ENCODE measurements at places on chromosomes 1 and 21.
A peak's percentile ranks its signal among the peaks of the same experiment; 100 is the strongest.

DNA sequence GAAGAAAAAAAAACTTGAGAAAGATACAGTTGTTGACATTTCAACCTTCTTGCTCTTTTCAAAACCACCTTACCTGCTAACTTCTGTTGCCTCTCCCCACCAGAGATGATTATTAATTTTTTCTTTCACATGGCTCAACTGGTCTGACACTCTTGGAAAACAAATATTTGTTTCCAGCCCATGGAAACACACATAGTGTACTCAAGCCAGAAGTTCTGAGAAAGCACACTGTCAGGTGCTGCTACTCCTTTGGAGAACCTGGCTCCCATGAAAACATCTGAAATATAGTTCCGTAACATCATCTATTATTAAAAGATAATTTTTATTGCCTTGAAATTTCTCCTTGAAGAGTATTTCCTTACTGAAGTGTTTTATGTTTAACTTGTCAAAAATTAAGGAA is 145.0 kb upstream of the C1orf105 start:
- no peak for DNase-seq

DNA sequence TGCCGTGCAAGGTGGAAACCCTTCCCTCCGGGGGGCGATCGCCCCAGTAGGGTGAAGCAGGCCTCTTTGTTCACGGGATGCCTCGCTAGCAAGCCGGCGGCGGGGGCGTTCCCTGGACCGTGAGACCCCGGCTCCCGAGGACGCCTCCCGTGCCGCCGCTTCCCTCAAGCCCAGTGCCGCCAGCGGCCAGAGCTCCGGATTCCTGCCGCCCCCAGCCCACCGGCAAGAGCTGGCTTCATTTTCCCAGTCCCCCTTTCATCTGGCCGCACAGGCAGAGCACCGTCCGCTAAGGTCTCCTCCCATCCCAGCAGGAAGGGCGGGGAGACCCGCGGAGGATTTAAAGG is 16.3 kb downstream of the IER5 start:
- peak; percentile 59 for DNase-seq

- no peak for DNase-seq
These were observed 456.2 kb downstream of the KCNT2 start for GRCh38 chr1:196152086-196152485.

DNA sequence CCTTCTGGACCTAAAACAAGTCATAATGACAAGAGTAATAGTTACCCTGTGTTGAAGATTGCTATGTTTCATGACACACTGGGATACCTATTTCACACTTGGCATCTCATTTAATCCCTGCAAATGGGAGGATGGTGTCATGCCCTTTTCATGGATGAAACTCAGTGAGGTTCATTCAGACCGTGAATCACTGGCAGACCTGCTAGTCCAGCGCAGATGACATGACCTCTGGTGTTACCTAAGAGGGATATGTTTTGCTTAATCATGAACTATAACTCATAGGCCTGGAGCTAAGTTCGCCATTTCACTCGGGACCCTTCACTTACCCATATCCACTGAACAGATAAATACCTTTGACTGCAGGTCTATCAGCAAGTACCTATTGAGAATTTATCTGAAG is 286.6 kb upstream of the FMN2 start:
- no peak for DNase-seq

DNA sequence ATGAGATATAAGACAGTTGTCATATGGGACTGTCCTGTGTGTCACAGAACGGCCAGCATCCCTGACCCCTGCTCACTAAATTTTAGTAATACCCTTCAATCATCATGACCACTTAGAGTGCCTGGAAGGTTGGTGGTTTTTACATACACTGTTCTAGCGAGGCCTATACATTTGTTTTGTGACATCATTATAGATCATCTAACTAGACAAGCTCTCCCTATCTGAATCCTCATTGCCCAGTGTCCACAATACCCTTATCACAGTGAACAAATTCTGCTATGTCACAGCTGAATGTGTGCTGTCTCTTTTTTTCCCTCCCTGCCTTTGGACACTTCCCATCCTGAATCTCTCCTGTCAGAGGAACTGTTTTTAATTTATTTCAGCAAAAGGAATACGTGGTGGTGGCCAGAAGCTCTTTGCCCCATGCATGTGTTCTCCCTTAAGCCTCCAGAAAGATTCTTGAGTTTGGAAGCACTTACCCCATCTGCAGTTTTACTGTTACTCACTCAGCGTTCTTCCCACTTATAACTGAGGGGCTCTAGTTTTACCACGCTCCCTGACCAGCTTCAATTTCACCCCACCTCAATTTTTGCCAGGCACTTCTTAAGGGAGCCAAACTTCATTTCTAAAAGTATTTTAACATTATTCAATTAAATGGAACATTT is 70.3 kb downstream of the OLFML2B start:
- no peak for DNase-seq

GRCh38 chr1:16048573-16049189 is 5.1 kb downstream of the CLCNKB start:
- peak; percentile 60 for DNase-seq

Data from NCI-H187 (cell line).